Left cardiac atrium (tissue), 4 donors: ENCODE measurements at places on chromosomes 6 and 20. TPM values are rescaled to one million over a fixed set of nuclear protein-coding genes. Genes with fewer than 3 reads are reported as not detected.

- no peak for DNase-seq
These were observed 284.5 kb downstream of the PRKN start for GRCh38 chr6:162443101-162443500.

- no peak for DNase-seq
These were observed 13.9 kb downstream of the GCM1 start for GRCh38 chr6:53134601-53135235.

DNA sequence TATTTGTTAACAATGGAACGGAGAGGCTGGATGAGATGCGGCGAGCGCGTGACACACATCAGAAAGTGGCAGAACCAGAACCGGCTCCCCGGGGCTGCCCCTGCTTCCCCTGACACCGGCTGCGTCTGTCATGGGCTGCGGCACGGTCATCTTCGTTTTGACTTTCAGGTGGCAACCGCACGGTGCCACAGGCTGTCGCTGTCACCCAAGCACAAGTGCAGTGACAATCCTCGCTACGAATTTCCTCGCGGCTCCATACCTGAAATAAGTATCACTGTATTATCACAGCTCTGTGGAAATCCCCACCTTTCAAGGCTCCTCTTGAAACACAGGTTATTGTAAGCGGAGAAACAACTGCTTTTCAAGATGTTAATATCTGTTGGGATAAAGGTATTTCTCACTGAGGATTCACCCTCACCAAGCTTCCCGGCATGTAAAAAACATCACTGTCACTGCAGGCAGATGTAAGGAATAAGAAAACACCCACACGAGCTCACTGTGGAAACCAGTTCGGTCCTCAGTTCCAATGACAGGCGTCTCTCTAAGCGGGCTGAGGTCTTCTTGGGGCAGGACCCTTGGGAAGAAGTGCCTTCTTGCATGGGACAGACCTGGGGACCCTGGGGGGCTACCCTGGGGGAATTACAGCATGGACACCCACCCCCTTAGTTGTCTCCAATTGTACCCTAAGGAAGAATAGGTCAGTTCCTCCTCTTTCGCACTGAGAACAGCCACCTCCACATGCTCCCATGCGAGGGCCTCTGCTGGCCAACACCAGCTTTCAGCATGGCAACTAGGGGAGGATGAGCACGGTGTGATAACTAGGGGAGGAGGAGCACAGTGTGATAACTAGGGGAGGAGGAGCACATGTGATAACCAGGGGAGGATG, 86.3 kb downstream of the DACT2 start:
- no peak for DNase-seq

DNA sequence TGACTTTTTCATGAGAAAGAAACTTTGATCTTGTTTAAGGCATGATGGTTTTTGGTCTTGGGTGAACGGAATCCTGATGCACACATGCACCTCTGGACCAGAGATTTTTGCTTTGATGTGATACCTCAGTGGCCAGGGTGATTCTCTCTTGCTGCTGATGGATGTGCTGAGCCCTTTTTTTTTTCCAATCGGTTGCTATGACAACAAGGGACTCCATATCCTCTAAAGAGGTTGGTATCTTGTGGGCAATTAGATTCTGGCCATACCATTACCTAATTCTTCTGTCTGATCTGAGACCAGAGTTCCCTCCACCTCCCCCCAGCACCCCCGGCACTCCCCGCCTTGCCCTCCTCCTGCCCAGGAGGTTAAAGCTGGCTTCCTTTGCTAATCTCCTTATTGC, 24.9 kb downstream of the PDYN start:
- DNase-seq: no peak

GRCh38 chr6:138115201-138115600, 8.0 kb upstream of the PERP start:
- DNase-seq: no peak

GRCh38 chr20:53943522-53944291, 126.7 kb downstream of the BCAS1 start:
- DNase-seq: no peak

GRCh38 chr6:37607944-37608343, 89.7 kb downstream of the MDGA1 start:
- no peak for DNase-seq

- no peak for DNase-seq
These were observed 47.8 kb downstream of the SHLD1 start for GRCh38 chr20:5797843-5798462.

- DNase-seq: no peak
These were observed 1291.1 kb upstream of the MAP3K7 start for GRCh38 chr6:91877994-91878393.

DNA sequence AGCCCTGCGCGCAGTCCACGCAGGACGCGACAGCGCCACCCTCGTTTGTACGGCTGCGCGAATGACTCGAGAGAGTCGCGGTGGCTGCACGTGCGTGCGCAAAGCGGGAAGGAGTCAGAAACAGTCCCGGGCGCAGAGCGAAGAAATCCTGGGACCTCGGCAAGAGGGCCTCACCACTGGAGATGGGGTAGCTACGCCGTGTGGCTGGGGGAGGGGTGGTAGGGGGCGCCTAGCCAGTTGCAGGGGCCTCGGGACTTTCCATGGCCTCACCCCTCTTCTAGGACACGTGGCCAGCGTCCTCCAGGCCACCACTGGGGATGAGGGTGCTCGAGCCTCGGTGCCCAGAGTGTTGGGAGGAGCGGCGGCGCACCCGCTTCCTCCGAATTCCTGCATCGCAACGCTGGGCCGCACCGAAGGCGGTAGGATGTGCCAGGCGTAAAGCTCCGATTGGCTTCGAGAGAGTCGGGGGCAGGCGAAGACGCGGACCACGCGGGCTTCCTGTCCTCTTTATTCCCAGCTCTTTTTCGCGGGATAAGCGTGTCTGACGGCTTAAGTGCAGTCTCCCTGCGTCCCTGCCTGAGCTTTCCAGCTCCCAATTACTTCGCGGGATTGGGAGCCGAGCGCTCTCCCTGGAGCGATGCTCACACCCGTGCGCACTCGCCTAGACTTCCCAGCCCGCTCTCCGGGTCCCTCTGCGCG, 38.7 kb downstream of the NCR2 start:
- DNase-seq: no peak

- DNase-seq: no peak
These were observed 188.6 kb upstream of the NT5E start for GRCh38 chr6:85261271-85261670.

DNA sequence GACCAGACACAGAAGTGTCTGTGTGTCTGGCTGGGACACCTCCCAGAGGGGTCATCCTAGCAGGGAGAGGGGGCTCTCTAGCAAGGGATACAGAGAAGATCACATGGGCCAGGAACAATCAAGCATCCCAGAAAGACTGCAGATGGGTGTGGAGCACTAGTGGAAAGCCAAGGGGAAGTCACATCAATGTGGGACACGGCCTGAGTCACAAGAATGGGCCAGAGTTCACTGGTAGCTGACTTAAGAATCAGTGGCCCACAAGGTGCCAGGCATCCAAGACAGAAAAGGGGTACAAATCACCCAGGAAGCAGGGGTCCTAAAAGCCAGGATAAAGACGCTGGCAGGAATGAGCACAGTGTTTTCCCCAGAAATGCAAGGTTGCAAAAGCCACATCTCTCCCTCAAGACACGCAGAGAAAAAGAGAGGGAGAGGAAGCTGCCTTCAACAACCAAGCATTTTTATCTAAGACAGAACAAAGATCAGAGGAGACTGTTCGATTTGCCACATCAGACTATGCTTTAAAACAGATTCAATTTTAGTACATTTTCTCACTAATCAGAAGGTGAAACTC, 113.6 kb upstream of the DST start:
- DNase-seq: no peak

DNA sequence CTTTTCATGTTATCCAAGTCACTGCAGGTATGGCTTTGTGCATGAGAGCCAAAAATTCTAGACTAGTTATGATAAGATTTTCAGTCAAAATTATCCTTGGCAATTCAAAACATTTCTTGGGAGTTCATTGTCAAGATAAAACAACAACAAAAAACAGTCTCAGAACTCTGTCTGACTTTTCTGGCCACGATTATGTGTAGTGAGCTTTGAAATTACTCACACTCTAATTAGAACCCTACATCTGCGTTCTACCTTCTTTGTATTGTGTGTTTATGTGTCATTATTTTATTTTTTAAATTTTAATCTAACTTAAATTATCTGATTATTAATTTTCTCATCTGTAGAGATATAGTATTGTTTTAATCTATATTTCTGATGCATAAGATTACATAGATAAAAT, 459.2 kb downstream of the FRK start:
- no peak for DNase-seq

- no peak for DNase-seq
These were observed 80.6 kb downstream of the IRAK1BP1 start for GRCh38 chr6:78947962-78948361.

- no peak for DNase-seq
These were observed 264.4 kb downstream of the BTBD9 start for GRCh38 chr6:38375341-38375740.

DNA sequence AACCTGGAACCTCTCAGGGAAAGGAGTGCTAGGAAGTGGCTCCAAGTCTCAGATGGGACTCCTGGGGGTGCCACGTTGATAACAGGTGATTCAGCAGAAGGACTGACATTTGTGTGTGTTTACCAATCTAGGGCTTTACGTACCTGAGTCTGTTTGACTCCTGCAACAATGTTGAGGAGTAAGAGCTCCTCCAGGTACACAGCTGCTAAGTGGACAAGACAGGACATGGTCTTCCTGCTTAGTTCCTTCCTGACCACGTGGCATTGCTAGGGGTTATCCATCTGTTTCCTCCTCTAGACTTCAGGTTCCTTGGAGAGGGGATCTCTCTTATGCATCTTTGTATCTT, 164.5 kb upstream of the SLC24A3 start:
- DNase-seq: no peak

- DNase-seq: no peak
These were observed 284.5 kb downstream of the HTR1B start for GRCh38 chr6:77178821-77179220.

GRCh38 chr6:44226368-44227147, 3.2 kb downstream of the SLC29A1 start:
- no peak for DNase-seq

GRCh38 chr6:30787954-30788353, 43.6 kb upstream of the IER3 start:
- DNase-seq: no peak

GRCh38 chr20:61422636-61423425, 170.8 kb downstream of the CDH4 start:
- no peak for DNase-seq

DNA sequence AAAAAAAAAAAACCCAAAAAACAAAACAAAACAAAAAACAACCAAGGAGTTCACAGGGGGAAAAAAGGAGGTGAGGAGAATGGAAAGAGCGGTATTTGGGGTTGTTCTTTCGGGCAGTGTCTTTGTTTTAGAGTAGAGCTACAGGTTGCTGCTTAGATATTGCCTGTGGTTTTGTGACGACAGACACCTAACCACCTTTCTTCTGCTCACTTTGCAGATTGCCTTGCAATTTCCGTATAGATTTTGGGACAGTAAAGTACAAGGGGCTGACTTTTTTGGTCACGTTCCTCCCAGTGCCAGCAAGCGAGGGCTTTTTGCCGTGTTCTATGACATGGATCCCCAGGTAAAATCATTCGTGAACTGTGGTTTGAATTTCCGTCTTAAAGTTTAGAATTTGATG, 50.9 kb downstream of the DEK start:
- no peak for DNase-seq

- DNase-seq: no peak
These were observed 334.7 kb downstream of the BCKDHB start for GRCh38 chr6:80441131-80441530.

DNA sequence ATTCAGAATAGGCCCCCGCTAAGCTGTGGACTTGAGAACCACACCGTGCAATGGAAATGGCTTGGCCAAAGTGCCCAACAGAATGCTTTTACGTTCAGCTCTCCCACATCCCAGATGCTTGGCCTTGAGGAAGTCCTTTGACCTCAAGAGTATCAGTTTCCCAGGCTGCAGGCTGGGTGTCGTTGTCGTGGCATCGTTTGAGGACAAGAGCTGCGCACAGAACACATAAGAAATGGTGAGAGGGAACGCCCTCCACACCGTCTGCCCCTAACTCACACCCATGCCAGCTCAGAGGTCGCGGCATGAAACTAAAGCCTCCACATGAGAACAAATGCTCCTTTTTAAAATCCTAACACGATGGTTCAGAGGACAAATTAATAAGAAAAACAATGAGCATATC, 37.0 kb downstream of the NFATC2 start:
- DNase-seq: no peak

- no peak for DNase-seq
These were observed 256.7 kb downstream of the ZNF217 start for GRCh38 chr20:53336892-53337291.

DNA sequence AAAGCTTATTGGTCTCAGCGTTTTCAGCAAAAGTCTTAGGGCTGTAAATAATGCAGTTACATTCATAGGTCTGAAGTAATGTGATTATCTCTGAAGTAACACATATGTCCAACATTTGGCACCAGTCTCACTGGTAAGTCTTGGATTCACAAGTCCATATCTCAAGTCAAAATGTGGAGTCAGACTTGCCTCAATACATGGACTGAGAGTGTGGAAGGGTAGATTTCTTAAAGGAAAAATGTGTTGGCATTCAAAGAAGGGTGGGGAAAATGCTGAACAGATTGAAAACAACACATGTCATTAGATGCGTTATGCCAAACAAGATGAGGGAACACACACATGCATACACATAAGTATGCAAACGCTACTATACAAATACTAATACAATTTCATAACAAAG, 989.0 kb upstream of the MANEA start:
- DNase-seq: no peak

DNA sequence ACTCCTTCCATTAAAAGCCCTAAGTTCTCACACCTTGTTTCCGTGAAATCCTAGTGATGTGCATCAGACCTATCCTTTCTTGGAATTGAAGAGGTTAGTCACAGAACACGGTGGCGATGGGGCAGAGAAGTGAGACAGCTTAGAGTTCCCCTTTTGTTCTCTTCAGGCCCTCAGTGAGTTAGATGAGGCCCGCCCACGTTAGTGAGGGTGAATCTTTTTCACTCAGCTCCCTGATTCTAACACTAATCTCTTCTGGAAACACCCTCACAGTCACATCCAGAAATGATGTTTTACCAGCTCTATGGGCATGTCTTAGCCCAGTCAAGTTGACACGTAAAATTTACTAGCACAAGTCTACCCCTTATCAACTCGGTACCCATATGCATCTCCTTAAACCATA, 172.7 kb upstream of the NOX3 start:
- DNase-seq: no peak

- no peak for DNase-seq
These were observed 78.4 kb upstream of the PMEPA1 start for GRCh38 chr20:57787990-57788781.

Gene EMILIN3
- 3.4 TPM for total RNA-seq

Gene FKBP5
- 101 TPM for total RNA-seq

Gene DZANK1
- total RNA-seq: 0.92 TPM

Gene SLC26A8
- total RNA-seq: not detected

Gene PEX3
- total RNA-seq: 19.1 TPM

Gene UBD
- not detected for total RNA-seq

Gene TMEM74B
- total RNA-seq: 6.4 TPM

Gene LBP
- total RNA-seq: 14.5 TPM

Gene ERVFRD-1
- total RNA-seq: not detected

Gene TCP11
- not detected for total RNA-seq

Gene BTNL2
- total RNA-seq: not detected

Gene PDRG1
- total RNA-seq: 9.6 TPM

Gene RIMS4
- 0.58 TPM for total RNA-seq

Gene TREM2
- total RNA-seq: 1.1 TPM

Gene CST7
- 1.7 TPM for total RNA-seq

Gene IL17F
- total RNA-seq: not detected

Gene ABHD16A
- total RNA-seq: 36.3 TPM
